ENCODE measurements at places on chromosomes 3 and 15.
A peak's percentile ranks its signal among the peaks of the same experiment; 100 is the strongest.

DNA sequence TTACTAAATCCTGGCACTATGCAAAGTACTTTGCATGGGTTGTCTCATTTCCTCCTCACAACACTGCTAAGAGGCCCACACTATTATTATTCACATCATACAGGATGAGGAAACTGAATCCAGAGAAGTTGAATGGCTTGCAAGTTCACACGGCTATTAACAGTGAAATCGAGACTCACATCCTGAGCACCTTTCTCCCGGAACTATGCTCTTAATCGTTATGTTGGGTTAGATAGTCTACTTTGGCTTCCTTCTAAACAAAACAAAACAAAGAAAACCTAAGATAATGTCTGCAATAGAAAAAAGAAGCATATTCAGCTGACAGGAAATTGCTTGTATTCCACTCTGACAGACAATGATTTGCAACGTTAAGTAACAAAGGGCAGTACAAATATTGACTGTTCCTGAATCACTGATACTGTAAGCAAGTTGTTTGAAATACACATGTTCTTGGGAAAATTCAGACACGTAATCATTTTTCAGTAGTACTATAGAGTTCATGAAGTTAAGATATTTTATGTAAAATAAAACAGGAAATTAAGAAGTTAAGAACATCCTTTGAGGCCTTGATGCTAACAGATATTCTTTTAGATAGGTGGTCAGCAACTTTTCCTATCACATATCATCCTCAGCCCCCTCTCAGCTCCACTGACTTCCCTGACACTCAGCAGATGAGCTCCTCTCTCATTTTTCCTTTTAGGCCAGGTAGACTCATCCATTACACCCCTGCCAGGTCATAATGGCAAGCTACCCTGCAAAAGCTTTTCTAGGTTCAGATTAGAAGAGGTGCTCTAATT lies 40.7 kb downstream of the C2CD4B start:
- no peak for DNase-seq

DNA sequence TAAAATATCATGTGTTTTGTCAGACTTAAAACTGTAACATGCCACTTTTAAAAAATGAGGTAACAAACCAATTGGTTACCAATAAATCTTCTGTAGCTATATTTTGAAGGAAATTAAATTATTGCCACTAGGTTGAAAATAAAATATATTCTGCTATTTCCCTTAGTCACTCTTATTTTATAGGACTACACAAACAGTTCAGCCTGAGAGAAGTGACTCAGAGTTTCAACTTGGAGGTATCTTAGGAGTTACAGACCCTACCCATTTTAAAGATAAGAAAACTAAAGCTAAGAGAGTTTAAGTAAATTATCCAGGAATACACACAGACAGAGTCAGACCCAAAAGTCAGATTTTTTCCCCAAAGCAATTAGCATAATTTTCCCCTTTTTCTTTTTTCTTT lies 65.1 kb downstream of the PIK3CB start:
- no peak for DNase-seq

- no peak for DNase-seq
These were observed 17.8 kb downstream of the TLE3 start for GRCh38 chr15:70079888-70080287.

DNA sequence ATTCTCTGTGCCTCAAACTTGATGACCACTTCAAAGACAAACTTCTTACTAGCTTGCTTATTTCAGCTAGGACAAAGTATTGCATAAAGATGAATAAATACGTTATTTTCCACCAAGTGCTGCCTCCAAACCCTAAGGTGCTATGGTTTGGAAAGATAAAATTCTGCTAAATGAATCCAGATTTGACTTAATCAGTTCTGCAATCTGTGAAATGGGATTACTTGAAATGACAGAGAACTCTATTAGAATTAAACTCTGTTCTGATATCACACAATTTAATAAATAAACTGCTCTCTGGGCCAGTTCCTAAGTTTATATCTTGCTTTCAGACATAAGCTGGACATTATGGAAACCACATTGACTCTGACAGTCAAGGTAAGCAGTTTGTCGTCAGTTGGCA lies 338.8 kb upstream of the SEMA6D start:
- no peak for DNase-seq

DNA sequence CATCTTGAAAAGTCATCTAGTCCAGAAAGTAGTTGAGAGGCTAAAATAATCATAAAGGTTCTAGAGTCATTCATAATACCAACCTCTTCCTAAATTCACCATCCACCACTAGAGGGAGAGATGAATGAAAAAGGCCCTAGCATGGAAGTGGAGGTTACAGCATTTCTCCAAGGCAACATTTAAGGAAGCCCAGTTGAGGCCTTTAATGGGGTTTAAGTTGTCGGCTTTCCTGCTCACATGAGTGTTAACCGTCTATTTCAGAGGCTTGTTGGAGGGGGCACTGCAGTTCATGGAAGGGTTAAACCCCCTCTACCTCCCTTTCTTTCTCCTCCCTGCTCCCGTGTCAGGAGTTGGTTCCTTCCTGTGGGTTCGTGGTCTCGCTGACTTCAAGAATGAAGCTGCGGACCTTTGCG lies 3.8 kb upstream of the SLCO3A1 start:
- no peak for DNase-seq

DNA sequence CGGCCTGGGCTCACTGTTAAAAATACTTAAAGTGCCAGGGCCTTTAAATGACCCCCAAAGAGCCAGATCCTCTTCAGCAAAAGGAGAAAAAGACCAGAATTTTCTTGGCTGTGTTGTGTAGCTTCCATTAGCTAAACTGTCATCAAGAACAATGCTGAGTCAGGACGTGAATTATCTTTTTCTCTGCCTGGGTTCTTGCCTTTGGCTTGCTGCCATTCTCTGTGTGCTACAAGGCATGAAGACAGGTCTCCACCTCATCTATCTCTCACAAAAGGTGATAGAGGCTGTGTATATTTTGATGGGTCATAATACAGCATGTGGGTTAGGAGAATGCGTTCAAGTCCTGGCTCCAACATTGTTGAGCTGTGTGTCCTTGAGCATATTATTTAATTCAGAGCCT lies 52.4 kb upstream of the SELENOK start:
- no peak for DNase-seq

GRCh38 chr15:70584441-70584837 lies 178.9 kb downstream of the UACA start:
- peak; percentile 63 for DNase-seq
